ENCODE measurements at places on chromosomes 3 and 15.

GRCh38 chr15:68421798-68422402 is 10.1 kb downstream of the ITGA11 start:
- no peak for DNase-seq

DNA sequence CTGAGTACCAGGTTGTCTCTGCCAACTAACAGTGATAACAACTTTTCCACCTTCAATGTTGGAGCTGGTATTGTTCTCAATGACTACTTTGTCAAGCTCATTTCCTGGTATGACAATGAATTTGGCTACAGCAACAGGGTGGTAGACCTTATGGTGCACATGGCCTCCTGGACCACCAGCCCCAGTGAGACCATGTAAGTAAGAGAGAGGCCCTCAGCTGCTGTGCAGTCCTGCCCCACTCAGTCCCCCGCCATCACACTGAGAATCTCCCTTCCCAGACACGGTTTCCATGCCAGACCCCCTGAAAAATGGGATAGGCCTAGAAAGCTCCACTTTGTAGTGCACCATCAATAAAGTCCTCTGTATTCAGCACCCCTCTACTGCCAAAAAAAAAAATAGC is 56.1 kb downstream of the PIK3CB start:
- DNase-seq: no peak

- DNase-seq: no peak
These were observed 23.0 kb upstream of the ANP32A start for GRCh38 chr15:68843425-68844311.

GRCh38 chr3:149596134-149596770 is 61.6 kb downstream of the WWTR1 start:
- DNase-seq: no peak

DNA sequence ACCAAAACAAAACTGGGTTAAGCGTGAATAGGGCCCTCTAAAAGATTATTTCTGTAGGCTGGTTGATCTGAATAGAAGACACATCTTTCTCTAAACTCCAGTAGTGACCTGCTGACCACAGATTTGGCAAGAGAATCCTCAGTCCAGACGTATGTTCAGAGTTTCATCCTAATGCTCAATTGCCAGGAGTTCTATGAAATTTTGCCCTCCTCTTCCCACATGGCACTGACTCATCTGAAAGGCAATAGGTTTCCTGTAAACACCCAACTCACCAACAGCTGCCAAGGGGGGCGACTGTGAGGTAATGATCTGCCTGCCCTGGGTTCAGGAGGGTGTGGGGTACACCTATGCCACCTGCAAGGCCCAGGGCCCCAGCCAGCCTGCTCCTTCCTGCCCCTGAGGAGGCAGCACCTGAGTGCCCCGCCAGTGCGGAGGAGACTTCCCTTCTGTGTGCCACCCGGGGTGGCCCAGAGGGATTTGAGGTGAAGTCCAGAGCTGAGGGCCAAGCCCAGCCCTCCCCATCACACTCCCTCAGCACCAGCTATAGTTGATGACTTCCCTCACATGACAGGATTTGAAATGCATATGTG is 8.4 kb upstream of the PLA2G4D start:
- peak; percentile 11 for DNase-seq

GRCh38 chr3:139745831-139746230 is 68.1 kb upstream of the NMNAT3 start:
- no peak for DNase-seq

DNA sequence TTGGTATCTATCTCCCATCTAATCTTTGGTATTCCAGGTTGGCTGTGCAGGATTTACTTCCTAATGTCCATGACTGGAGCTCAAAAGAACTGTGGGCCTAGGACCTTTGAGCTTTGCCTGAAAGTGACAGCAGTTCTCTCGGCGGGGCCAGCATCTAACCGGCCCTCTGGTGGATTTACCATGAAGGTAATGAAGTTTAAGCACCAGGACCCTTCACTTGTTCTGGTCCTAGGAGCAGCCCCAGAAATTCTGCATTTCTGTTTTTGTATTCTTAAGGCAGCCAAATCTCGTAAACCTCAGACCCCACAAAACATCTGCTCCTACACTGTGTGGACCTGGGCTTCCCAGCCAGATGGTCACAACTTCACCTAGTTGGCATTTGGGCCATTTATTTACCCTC is 13.0 kb downstream of the CALML4 start:
- DNase-seq: no peak

DNA sequence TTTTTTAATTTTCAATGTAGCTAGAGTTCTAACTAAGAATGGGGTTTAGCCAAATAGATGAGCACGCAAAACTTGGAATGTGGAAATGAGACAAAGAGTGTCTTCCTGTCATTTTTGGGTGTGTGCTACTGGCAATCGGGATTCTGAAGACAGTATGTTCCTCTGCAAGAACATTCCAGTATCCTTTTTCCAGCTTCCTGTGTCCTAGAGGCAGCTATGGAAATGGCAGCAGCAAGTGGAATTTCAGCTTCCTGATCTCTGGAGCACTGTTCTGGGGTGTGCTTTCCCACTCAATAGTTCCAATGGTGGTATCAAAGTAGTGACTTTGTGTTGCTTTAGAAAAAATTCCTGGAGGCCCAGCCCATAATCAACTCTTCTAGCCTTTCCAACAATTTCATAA is 642.9 kb upstream of the KCNMB2 start:
- no peak for DNase-seq

GRCh38 chr15:101153801-101154656 is 97.8 kb downstream of the CHSY1 start:
- DNase-seq: no peak

DNA sequence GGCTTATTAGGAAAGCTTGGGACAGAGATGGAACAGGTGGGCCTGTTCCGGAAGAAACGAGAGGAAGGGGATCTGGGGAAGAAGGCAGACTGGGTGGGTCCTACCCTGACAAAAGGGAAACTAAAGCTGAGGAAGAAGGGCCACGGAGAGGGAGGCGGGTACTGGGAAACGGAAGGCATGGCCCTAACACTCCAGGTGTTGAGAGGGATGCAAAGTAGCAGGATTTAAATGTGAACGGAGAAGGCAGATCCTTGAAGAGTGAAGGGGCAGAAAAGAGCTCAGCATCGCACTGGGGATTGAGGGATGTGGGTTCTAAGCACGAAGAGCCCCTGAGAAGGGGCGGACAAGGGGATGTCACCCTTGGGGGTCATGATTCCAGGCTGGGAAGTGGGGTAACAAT is 735 bp downstream of the STIMATE start:
- DNase-seq: peak; percentile 34

- DNase-seq: no peak
These were observed 96.0 kb downstream of the IQSEC1 start for GRCh38 chr3:12977117-12977808.

DNA sequence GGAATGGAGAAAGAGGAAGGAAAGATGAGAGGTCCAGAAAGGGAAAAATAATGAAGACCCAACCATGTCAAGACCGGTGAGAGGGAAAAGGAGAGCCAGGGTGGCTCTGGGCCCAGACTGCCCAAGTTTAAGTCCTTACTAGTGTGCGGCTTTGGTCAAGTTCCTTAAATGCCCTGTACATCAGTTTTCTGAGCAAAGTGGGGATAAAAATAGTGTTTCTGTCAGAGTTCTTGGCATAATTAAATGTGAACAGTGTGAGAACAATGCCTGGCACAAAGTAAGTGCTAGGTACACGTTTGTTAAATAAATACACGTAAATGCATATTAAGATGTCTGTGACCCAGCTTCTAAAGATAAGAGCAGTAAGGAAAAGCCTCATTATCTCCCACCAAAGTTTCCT is 23.8 kb downstream of the WWTR1 start:
- DNase-seq: no peak

DNA sequence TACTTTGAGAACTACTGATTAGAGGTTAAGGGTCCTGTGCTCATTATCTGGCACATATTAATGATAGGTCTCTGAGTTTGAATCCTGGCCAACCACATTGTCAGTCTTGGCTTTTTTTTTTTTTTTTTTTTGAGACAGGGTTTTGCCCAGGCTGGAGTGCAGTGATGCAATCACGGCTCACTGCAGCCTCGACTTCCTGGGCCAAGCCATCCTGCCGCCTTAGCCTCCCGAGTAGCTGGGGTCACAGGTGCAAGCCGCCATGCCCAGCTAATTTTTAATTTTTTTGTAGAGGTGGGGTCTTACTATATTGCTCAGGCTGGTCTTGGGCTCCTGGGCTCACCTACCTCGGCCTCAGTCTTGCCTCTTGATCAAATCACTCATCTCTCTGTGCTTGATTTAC is 547 bp upstream of the PCCB start:
- no peak for DNase-seq

- no peak for DNase-seq
These were observed 22.3 kb downstream of the FBLN2 start for GRCh38 chr3:13571264-13571663.

- no peak for DNase-seq
These were observed 303.1 kb downstream of the RPLP1 start for GRCh38 chr15:69755551-69756310.

DNA sequence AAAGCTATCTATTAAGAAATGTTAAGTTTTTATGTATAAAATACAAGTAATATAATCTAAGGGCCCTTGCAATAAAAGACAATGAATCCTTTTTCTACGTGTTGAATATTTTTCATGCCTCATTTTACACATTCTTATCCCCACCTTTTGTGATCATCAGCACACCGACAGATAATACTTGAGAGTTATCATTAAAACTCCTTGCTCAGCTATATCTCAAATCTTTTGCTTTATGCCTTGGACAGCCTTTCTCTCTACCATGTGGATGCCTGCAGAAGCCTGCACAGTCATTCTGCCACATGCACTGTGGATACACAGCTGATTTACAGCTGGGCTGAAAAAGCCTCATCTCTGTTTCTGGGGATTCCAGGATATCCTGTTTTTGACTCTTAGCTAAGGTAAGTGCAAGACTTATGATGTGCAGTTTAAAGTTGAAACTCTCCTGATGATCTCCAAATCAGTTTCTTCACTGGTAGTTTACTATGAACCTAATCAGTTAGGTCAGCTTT is 1565.1 kb downstream of the SI start:
- DNase-seq: no peak

DNA sequence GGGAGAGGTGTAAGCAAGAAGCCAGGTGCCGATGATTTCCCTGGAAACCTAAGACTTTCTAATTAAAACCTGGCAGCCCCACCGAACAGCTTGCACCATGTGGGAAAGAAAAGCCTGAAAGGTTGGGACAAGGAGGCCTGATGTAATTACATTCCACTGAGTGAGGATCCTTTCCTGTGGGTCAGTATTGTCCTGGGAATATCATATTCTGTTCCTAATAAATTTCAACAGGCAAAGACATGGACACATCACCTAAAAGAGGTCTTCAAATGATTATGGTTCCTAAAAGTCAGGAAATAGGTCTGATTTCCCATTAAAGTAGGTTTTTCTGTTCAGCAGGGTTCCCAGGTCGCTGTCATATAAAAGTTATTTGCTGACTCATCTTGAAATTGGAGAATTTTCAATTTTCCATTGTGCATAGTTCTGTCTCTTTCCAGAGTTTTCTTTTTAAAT is 58.5 kb downstream of the DUT start:
- DNase-seq: no peak

- no peak for DNase-seq
These were observed 24.4 kb downstream of the DCBLD2 start for GRCh38 chr3:98877132-98877531.

GRCh38 chr3:151384741-151385174 is at the start of gene P2RY12:
TSS of gene P2RY12 (minus strand) at chr3:151384753. CDS start at chr3:151338845, 45,908 bp downstream.
- DNase-seq: peak; percentile 44

DNA sequence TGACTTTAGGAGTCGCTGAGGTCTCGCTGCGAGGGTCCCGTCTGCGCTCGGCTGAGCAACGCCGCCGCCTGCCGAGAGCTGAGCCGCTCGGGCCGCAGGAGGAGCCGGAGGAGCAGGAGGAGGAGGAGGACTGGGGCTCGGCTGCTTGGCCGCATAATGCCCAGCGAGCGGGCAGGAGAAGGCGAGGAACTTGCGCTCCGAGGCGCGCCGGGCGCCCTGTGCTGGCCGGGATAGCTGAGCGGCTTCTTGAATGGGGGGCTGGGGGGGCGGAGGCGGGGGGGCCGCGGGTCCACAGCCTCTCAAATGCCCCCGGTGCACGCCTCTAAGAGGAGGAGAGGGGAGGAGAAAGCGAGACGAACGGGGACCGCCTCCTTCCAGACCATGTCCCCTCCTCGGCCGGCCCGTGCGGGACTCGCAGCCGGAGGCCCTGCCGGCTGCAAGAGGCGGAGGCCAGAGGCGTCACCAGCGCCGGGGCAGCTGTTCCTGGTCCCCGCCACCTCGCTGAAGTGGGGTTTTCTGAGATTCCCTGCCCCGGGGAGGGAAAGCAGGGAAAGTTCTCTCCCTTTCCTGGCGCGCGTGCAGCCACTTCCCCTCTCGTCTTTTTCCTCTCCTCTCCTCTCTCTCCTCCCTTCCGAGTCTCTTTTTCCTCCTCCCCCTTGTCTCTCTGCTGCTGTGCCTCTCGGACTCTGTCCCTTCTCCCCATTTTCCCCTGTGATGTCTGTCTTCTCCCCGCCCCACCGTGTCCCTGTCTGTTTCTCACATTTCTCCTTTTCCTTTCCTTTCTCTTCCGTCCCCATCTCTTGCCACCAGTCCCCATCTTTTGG is at the start of gene ADAMTS9:
Gene ADAMTS9 (minus strand): TSS at position 220 of the 824 bp plus-strand sequence. CDS start 343 bp downstream, outside the sequence.
- DNase-seq: no peak

All from COLO829 (cell line).